H9 (cell line): ENCODE measurements at places on chromosomes 7 and 10.
A peak's percentile ranks its signal among the peaks of the same experiment; 100 is the strongest.

GRCh38 chr10:47181052-47181849 lies 118.7 kb upstream of the GDF10 start:
- DNase-seq = no peak

- no peak for DNase-seq
These were observed 13.2 kb downstream of the LAMB1 start for GRCh38 chr7:107989618-107990373.

DNA sequence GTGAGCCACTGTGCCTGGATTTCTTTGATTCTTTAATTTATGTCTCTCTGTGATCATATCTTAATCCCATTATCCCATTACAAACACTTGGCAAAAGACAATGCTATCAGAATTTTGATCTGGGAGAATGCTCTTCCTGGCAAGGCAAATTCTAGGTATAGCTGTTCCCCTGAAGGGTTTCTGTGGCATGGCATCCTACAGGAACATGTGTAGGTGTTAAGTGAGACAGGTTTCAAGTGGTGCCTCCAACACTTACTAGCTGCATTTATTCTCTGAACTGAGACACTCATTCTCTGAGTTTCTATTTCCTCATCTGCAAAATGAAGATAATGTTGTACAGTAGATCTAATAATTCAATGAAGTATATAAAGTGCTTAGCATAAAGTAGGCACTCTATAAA lies 87.1 kb upstream of the CTTNBP2 start:
- no peak for DNase-seq

GRCh38 chr10:78909221-78909620 lies 159.5 kb upstream of the ZMIZ1 start:
- no peak for DNase-seq

DNA sequence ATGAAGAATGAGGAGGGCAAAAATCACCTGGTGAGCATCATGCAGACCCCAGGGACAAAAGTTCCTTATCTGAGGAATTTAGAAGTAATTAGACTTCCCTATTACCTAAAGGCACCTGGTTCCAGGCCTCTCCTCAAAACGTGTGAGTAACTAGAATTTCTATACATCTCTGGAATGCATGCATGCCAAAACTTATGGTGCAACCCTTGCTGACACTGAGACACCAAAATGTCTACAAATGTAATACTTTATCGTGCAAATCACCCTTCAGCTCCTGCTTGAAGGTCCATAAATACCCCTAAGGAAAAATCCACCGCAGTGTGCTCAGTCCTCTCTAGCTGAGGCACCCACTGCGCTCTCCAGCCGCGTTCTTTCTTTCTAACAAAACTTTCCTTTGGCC lies 84.2 kb downstream of the PAXIP1 start:
- no peak for DNase-seq

DNA sequence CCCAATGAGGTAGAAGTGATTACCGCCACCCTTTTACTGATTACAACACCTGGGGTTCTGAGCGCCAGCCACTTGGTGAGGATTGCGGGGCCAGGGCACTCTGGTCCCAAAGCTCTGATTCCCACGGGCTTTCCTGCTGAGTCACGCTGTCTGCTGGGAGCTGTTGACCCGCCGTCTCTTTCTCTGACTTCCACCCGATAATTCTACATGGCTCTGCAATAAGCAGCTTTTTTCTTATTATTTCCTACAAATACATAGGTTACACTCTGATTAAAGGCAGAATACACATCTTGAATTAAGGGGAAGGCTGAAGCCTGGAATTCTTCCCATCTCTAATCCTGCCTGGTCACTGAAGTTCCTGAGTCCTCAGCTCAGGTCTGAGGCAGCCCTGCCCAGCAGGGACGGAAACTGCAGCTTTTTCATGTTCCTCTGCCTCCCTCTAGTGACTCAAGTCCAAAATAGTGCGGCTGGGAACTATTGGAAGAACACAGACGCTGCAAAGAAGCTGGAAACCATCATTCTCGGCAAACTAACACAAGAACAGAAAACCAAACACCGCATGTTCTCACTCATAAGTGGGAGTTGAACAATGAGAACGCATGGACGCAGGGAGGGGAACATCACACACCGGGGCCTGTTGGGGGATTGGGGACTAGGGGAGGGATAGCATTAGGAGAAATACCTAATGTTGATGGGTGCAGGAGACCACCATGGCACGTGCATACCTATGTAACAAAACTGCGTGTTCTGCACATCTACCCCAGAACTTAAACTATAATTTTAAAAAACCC lies 178.3 kb downstream of the PRKCQ start:
- DNase-seq = peak; percentile 87

GRCh38 chr7:52648872-52649271 lies 386.6 kb upstream of the POM121L12 start:
- DNase-seq = no peak

DNA sequence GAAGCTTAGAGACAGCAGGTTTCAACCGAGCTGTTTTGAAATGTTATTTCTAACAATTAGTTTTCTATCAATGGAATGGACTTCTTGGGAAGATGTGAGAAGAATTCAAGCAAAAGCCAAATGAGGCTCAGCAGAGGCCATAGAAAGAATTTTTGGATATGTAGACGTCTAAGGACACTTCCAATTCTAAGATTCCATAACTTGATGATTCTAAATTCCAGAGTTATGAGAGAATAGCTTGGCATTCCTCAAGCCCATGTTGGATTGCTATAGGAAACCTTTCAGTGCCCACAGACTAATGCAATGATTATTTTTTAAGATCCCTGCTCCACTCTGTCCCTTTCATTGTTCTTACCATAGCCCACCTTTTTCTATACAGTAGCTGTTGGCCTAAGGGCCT lies 77.2 kb upstream of the PALS2 start:
- no peak for DNase-seq

- no peak for DNase-seq
These were observed 44.9 kb downstream of the JCAD start for GRCh38 chr10:30014511-30014910.

DNA sequence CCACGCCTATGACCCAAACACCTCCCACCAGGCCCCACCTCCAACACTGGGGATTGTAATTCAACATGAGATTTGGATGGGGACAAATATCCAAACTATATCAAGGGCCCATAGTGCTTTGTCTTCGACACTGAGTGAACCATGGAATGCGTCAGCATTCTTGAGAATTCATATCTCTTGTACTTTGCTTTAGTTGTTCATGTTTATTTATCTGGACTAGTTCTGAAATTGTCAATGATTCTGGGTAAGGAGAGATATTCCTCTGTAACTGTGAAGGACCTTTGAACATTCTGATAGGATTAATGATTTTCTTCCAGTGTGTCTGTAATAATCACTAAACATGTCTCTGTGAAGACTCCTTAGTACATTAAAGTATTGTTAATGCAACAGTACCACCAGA lies 374.8 kb downstream of the LRMDA start:
- DNase-seq = no peak
